NCI-H1436 (cell line): ENCODE measurements at places on chromosomes 13 and 19.
A peak's percentile ranks its signal among the peaks of the same experiment; 100 is the strongest.

DNA sequence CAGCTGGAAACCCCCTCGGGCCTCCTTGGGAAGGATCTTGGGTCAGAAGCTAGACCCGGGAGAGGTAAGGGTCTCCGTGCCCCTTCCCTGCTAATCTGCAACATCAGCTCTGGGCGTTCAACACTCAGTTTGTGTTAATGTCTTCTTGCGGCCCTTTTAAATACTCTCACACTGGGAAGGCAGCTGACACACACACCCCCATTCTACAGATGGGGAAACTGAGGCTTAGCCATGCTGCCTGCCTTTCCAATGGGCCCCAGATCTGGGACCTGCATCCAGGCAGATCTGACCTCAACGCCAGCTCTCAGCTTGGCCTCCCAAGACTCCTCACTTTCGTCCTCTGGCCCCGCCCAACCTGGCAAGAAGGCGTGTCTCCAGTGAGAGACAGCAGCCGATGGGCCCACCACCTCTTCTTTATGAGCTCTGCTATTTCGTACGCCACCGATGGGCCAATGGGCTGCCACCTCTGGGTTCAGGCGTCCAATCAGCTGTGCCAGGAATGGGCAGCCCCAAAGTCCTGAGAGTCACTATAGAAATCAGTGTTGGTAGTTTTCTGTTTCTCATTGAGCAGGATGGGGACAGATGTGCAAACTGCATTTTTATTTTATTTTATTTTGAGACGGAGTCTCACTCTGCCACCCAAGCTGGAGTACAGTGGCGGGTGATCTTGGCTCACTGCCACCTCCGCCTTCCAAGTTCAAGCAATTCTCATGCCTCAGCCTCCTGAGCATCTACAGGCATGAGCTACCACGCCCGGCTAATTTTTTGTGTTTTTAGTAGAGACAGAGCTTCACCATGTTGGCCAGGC is 43.8 kb downstream of the DNM2 start:
- no peak for DNase-seq

DNA sequence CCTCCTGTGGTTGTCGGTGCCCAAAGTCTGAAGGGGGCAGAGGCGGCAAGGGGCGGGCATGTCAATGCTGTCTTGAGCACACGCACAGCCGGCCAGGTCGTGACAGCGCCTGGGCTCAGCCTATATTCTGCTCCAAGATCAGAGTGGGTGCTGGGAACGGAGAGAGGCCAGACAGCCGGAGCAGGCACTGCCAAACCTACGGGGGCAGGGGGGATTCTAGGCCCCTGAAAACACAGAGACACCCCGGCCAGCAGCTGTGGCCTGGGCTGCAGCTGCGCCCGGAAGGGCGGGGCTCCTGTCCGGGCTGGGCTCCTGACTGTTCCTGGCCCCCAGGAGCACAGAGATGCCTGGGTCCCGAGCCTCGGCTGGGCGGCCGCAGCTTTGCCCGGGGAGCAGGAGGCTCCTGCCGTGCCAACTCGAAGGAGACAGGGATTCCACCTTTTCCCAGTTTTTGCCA is 2662.9 kb upstream of the PCDH20 start:
- no peak for DNase-seq

DNA sequence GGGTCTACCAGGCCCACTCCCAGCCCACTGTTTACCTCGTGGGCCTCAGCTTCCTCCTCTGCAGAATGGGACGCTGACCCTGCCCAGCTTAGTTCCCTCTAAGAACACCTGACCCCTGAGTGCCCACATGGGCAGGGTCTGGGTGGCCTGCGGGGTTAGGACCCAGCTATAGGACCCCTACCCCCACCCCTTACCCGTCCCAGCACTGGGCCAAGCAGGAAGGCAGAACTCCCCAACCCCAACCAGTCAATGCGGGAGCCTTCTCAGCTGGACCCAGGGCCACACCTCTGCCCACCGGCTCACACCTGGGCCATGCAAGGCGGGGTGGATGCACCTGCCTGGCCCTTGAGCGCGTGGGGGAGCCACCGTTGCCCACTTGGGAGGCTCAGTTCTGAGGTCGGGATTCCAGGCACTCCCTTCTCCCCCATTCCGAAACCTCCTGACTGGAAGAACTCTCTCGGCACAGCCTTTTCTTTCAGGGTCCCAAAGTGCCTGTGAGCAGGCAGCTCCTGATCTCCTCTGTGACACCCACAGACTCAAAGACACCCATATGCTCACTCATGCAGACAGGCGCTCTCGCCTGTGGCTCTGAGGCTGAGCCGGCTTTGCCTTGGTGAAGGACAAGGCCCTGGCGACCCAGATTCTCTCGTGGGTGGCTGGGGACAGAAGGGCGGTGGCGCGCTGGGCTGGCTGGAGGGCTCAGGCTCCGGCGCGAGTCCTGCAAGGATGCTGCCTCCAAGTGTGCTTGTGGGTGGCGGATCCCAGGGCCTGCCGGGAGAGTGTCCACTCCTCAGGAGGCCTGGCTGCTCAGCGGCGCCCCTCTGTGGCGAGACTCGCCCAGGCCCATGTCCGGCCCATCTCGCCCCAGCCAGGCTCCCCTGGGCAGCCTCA is 27.9 kb upstream of the PARP4 start:
- no peak for DNase-seq

GRCh38 chr13:33859691-33860303 is 41.8 kb downstream of the RFC3 start:
- DNase-seq = no peak

GRCh38 chr13:77833331-77833863 is 85.2 kb downstream of the EDNRB start:
- DNase-seq = no peak

DNA sequence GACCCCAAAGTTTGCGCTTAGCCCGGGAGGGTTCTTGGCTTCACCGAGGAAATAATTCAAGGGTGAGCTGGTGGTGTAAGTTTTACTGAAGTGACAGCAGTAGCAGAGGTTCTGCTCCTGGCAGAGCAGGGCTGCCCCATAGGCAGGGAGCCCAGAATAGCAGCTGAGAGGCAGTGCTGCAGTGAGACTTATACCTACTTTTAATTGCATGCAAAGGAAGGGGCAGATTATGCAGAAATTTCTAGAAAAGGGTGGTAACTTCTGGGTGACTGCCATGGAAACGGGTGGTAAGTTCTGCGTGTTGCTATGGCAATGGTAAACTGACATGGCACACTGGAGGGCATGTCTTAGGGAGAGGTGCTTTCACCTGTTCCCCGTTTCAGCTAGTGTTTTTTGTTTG is 17.5 kb upstream of the CAMSAP3 start:
- DNase-seq = no peak

- DNase-seq = no peak
These were observed 276.1 kb downstream of the ABCC4 start for GRCh38 chr13:95025116-95025515.

DNA sequence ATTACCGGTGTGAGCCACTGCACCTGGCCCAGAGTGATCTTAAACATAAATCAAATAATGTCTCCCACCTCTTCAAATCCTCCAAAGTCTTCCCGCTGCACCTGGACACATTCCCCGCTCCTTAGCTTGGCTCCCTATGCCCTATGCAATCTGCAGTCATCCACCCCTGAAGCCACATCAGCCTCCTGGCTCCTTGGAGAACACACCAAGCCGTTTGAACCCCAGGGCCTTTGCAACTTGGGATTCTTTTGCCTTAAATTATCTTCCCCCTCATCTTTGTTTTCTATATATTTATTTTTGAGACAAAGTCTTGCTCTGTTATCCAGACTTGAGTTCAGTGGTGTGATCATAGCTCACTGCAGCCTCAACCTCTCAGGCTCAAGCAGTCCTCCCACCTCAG is 2.7 kb upstream of the DNAAF3 start:
- DNase-seq = no peak

DNA sequence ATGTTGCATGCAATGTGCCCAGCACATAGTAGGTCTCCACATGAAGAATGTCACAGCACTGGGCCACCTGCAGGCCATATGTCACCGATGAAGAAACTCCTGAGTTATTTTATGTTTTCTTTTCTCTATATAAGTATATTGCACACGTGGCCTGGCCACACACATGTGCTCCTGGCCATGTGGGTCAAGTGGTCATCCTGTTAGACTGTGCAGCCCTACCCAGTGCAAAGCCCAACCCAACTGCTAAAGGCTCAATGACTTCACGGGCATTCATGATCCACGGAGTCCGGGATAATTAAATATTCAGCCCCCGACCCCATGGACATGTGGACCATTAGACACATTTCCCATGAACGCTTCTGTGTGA is 163.2 kb downstream of the TEX29 start:
- no peak for DNase-seq

- DNase-seq = peak; percentile 69
These were observed 15.1 kb upstream of the CEACAM4 start for GRCh38 chr19:41641879-41642485.

- peak; percentile 13 for DNase-seq
These were observed 7.5 kb downstream of the PLA2G4C start for GRCh38 chr19:48102870-48103751.

DNA sequence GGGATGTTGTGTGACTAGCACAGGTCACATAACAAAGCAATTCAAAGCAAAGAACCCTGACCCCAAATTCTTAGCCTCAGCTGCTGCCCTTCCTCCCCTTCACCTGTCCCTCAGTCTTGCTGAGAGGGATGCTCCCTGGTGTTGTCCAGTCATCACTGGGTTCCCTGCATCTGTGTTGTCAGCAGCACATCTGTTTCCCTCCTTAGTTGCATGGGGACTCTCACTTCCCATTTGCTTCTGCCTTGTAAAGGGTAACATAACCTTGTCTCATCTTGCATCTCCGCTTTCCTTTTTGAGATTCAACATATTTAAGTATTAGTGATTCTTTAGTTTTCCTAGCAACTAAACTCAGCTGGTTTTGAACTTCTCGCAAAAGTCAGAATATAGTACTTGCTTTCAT is 54.0 kb downstream of the SPATA13 start:
- DNase-seq = no peak

GRCh38 chr13:57437587-57437986 is 194.0 kb upstream of the PCDH17 start:
- no peak for DNase-seq

DNA sequence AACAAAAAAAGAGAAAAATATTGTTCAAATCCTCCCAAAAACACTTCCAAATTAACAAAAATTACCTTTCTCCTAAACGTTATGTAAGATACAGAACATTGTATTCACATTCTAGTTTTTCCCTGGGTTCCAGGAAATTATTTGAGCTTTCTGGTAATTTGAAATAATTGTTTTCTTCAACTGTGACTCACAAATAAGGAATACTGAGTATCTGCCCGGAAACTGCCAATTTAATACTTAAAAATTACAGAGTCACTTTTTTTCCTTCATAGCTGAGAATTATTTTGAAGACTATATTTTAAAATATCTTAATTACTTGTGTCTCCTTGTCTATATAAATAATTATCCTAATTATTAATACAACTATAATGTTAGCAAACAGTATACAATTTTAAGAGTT is 709.0 kb upstream of the ARGLU1 start:
- no peak for DNase-seq

- no peak for DNase-seq
These were observed 10.1 kb downstream of the DNMT1 start for GRCh38 chr19:10184636-10185035.

- peak; percentile 60 for DNase-seq
These were observed 21.4 kb upstream of the ZNF181 start for GRCh38 chr19:34712395-34713261.

- DNase-seq = peak; percentile 72
These were observed 17.0 kb upstream of the KCNN1 start for GRCh38 chr19:17949956-17950309.

DNA sequence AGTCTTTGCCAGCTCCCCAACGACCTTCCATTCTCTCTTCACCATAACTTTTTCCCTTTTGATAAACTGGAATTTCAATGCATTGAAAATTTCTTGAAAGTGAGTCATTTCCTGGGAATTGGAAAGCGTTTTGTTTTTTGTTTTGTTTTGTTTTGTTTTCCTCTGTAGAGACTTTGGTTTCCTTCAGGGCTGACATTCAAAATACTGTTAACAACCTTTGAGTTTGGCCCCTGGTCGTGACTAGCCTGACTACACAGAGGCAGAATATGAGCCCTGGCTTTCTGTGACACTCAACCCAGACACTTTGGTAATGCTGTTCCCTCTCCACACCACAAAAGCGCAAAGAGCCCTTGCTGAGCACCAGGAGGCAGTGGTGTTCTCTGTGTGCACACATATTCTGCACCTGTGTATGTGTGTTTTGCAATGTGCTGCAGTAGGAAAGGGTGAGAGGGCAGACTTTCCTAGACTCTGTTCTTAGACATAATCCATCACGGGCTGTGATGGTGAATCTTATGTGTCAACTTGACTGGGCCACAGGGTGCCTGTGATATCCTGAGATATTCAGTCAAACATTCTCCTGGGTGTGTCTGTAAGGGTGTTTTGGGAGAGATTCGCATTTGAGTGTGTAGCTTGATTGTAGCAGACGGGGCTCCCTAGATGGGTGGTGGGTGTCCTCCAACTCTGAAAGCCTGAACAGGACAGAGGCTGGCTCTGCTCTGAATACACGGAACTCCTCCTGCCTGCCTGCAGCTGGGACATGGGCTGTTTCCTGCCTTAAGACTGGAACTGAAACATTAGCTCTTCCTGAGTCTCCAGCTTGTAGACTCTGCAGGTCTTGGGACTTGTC is 29.5 kb upstream of the ANKRD10 start:
- DNase-seq = no peak

- DNase-seq = no peak
These were observed 3.0 kb downstream of the CD209 start for GRCh38 chr19:7744199-7744786.

- no peak for DNase-seq
These were observed 32.9 kb upstream of the IGSF23 start for GRCh38 chr19:44580366-44580895.

DNA sequence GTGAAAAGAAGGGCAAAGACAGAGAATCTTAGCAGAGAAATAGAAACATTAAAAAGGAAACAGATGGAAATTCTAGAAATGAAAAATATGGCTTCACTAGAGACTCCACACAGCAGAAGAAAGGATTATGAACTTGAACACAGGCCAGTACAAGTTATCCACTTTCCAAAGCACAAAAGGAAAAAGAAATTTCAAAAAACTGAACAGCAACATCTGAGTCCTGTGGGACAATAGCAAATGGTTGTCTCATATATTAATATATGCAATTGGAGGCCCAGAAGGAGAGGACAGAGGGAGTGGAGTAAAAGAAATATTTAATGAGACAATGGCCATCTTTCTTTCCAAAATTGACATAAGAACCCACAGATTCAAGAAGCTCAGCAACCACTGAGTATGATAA is 141.7 kb upstream of the GJB6 start:
- DNase-seq = no peak

DNA sequence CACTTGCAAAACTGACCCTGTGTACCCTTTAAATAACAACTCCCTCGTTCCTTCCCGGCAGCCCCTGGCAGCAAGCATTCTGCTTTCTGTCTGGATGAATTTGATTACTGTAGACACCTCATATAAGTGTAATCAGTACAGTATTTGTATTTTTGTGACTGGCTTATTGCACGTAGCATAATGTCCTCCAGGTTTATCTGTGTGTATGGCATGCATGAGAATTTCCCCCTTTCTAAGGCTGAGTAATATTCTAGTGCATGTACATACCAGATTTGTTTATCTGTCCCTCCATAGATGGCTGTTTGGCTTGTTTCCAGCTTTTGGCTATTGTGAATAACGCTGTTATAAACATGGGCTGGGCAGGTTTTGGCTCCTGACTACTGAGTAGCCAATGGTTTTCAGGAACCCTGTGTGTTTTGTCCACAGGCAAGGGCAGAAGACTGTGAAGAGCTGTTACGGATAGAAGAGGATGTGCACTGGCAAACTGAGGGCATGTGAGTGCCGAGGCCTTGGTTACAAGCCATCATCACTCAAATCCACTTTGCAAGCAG is 98.0 kb downstream of the ESD start:
- no peak for DNase-seq
